ENCODE measurements at places on chromosomes 7 and 10.
A peak's percentile ranks its signal among the peaks of the same experiment; 100 is the strongest.

- DNase-seq = no peak
These were observed 153.3 kb downstream of the STK31 start for GRCh38 chr7:23863209-23863787.

- DNase-seq = no peak
These were observed 86.8 kb upstream of the ZMIZ1 start for GRCh38 chr10:78981970-78982281.

DNA sequence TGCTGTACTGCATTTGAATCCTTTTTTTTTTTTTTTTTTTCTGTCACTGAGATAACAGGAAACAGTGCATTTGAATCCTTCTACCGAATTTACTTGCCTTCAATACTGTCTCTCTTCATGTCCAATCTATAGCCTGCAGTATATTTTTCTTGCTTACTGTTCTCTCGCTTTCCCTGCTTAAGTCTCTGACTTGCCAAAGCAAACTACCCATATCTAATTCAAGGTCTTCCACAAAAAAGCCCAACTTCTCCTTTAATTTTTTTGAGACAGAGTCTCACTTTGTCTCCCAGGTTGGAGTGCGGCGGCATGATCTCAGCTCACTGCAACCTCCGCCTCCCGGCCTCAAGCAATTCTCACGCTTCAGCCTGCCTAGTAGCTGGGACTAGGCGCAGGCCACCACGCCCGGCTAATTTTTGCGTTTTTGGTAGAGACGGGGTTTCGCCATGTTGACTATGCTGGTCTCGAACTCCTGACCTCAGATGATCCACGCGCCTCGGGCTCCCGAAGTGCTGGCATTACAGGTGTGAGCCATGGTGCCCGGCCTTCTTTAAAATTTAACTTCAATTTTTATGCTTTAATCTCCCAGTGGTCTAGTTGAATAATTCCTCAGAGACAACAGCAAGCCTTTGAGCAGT lies 882 bp downstream of the PDCD11 start:
- no peak for DNase-seq

- no peak for DNase-seq
These were observed 148.8 kb downstream of the PFKFB3 start for GRCh38 chr10:6351495-6351894.

- no peak for DNase-seq
These were observed 148.2 kb upstream of the WNT16 start for GRCh38 chr7:121180436-121181063.

GRCh38 chr7:50073093-50073492 lies 20.0 kb downstream of the ZPBP start:
- no peak for DNase-seq

DNA sequence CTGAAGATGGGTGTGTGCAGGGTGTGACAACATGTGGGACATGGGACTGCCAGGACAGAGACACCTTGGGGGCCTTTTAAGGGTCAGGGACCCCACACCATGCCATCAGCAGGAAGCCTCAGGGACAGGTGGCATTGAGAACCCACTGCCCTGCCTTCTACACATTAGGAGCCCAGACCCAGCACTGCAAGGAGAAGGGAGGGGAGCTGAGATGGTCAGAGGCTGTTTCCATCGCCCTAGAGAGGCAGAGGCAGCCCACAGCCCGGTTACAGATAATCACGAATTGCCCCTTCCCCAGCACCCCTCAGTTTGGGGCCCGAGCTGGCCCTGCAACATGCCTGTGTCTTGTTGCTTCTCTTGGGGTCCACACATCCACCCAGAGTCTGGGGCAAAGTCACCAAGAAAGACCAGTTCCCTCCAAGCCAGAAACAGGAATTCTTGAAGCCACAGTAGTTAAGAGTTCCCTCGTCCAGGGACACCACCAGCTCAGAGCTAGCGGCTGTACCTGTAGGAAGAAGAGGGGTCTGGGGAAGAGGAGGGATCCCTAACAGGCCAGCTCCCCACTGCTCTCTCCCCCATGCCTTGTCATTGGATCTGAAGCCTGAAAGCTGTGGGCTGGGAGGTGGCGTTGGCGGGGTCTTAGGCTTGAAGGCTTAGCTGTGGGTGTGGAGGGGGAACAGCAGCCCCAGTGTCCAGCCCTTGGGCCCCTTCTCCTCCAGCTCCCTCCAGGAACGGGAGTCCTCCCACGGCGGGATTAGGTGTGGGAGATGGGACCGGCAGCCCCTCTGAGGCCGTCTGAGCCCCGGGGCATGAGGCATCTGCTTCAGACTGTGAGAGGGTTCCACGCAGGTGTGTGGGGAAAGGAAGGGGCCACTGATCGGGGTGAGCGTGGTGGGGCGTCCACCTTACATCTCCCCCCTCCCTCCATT lies 44.8 kb upstream of the ELFN1 start:
- no peak for DNase-seq

DNA sequence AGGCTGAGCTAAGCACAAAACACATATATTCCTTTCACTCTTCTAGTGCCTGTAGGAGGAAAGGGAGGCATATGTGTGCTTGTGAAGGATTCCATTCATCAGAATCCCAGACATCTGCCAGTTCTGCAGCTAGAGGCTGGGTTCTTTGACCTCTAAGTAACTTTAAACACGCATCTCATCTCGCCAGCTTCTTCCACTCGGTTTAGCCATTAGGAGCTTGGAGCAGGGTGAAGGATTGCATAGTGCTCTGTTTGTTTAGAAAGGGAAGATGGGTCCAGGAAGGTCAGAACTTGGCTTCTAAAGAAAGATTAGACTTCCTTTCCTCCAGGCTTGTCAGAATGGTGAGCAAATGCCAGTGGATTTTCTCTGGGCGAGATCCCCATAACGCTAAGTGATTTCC lies 43.6 kb downstream of the HK1 start:
- DNase-seq = no peak

- DNase-seq = no peak
These were observed 45.5 kb downstream of the CLEC2L start for GRCh38 chr7:139568813-139569490.

DNA sequence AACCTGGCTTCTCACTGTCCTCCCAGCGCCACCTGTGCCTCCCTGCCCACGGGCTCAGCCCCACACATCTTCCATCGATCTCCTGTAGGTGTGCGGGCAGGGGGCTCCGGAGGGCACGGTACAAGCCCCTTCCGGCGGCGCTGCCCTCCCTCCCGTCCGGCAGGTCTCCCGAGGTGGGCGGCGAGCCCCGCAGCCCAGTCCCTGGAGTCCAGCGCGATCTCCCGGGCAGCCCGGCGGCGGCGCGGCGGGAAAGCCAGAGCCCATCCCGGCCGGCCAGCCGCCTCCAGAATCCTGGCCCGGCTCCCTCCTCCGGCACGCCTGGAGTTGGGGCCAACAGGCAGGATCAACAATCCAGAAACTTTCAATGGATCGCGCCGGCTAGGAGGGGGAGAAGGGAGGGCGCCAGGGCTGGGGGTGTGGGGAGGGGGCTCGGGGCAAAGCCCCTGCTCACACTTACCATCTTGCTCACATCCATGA lies 100.1 kb downstream of the HIP1 start:
- DNase-seq = peak; percentile 74
